ENCODE measurements at places on chromosomes 1 and 21.

- DNase-seq = peak; percentile 57
These were observed 263.7 kb downstream of the PTPRU start for GRCh38 chr1:29500041-29500440.

DNA sequence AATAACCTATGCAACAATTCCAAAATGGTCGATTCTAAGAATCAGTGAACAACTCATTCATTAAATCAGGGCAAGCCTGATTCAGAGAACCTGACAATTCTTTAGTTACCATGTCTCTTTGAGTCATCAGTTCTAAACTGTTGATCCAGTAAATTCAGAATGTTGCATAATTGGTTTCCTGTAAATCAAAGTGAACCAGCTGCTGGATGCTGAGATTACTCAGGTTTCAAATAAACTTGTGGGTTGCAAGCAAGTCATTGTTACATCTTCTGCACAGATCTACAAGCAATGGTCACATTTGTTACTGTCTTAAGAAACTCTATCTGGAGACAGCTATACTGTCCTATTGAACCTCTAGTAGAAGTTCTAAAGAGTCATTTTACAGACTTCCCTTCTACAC lies 16.5 kb downstream of the PLA2G2D start:
- DNase-seq = no peak

DNA sequence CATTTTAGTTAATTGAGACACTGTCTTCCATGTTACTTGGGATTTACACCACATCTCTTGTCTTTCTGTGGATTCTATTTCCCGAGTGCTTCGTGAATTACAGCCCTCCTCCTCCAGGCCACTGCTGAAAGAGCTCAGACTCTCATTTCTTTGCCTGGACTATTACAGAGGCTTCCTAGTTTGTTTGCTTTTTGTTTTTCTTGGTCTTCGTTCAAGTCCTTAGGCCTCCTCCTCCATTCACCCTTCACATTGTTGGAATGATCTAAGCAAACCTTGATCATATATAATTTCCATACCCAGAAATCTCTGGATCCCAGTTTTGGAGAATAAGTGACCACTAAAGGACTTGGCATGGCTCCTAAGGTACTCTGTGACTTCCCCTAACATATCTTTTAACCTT lies 94.1 kb downstream of the CNIH3 start:
- DNase-seq = no peak

DNA sequence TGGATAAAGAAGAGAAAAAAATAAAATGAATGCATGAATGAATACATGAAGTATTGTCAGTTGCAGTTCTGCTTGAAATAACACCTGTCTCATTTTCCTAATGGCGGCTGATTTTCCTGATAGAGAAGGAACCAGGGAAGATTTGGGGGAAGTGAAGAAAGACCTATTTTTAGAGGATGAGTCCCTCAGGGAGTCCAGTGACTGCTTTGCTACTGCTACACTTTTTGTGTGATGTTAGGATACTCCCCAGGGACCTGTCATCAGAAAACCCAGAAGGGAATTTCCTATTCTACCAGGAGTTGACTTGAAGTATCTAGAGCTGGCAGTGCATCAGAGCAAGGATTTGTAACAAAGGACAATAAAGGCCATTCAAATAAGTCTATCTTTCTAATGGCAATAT lies 114.8 kb downstream of the MAB21L3 start:
- DNase-seq = no peak

GRCh38 chr21:14120091-14120734 lies 90.5 kb downstream of the LIPI start:
- DNase-seq = no peak

DNA sequence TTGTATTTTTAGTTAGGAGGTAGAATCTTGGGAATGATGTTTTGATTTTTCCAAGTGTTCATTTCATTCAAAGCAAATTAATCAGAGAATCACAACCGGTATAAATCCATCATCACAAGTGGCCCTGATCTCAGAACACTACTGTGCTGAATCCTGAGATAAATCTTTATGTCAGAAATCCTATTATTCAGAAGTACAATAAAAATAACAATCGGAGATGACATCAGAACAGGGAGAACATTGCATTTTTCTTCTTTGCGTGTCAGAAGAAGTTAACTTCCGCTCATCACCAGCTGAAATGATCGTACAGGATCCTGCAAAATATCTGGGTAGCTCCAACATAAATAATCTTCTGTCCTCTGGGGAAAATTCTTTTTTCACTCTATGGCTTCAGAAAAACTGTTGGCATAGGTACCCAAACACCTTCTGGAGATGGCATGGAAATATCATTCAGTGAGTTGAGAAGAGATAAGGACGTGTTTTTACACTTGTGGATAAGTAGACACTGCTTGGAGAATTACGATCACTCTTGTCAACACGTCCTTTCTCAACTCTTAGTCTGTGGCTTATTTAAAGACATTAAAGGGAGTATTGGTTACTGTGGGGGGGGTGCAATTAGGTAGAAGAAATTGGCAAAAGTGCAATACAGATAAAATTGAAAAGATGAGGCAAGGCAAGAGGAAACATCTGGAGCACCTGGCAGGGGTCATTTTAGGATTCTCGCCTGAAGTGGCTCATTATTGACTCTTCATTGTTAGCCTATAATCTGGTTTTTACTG lies 46.9 kb upstream of the SMYD2 start:
- DNase-seq = no peak

GRCh38 chr1:7615138-7615537 lies 156.0 kb upstream of the VAMP3 start:
- DNase-seq = no peak

GRCh38 chr1:7885513-7886404 lies 32.9 kb upstream of the UTS2 start:
- no peak for DNase-seq

- DNase-seq = no peak
These were observed 32.9 kb downstream of the GRHL3 start for GRCh38 chr1:24351918-24352627.

GRCh38 chr1:145997718-145998023 lies 1.3 kb upstream of the TXNIP start:
- DNase-seq = no peak

- DNase-seq = no peak
These were observed 8.5 kb upstream of the ACBD6 start for GRCh38 chr1:180510882-180511281.

- no peak for DNase-seq
These were observed 135.0 kb downstream of the LHX4 start for GRCh38 chr1:180365039-180365438.

- no peak for DNase-seq
These were observed 47.2 kb upstream of the ZRANB2 start for GRCh38 chr1:71128060-71128459.

DNA sequence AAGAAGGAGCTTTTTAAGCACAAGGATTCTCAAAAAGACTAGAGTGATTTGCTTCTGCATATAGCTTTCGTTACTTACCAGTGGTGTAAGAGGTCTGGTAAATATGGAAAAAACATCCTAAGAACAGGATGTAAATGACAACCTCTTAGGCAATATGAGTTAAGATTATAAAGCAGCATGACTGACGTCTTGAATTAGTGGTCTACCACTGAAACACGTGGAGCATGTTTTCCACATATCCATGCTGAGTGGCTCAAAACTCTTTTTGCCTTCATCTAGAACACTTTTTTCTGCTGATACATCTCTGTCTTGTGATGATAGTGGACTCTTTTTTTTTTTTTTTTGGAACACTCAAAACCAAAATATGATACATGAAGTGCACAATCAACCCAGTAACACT lies 44.6 kb downstream of the RCAN1 start:
- DNase-seq = no peak

DNA sequence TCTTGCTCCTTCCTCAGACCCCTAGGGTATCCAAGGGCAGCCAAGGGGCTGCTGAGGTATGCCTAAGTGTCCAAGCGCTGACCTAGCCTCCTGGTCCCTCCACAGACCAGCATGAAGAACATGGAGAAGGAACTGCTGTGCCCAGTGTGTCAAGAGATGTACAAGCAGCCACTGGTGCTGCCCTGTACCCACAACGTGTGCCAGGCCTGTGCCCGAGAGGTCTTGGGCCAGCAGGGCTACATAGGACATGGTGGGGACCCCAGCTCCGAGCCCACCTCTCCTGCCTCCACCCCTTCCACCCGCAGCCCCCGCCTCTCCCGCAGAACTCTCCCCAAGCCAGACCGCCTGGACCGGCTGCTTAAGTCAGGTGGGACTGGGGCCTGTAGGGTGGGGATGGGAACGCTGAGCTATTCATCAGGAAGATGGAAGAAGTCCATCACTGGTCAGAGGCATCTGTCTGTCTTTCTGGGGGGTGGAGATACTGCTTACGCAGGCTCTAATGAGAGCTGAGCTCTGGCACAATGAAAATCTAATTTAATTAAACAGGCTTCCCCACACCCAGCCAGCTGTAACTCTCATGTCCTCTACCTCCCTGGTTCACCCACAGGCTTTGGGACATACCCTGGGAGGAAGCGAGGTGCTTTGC lies 1.8 kb downstream of the TRIM46 start:
- peak; percentile 75 for DNase-seq

GRCh38 chr1:84370831-84371394 lies 27.4 kb upstream of the DNASE2B start:
- DNase-seq = no peak
